ENCODE measurements at places on chromosomes 12 and 14.

GRCh38 chr12:41419131-41419893 lies 231.2 kb downstream of the PDZRN4 start:
- no peak for DNase-seq

GRCh38 chr12:4432878-4433744 lies 12.5 kb downstream of the FGF6 start:
- DNase-seq: no peak

DNA sequence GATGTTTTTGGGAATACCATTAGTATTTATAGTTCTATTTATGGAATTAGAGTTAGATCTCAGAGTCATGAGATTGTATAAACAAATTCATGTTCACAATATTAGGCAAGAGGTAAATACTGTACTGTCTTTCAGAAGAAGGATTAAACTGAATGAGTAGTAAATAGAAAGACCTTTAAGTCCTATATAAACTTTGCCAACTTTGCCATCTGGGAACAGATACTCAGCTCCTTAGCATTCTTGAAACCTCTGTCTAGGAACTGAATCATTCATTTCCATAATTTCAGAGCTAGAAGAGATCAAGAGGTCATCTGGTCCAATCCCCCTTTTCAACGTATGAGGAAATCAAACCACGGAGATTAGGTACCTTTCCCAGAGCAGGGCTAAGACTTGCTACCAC lies 141.1 kb downstream of the CAND1 start:
- no peak for DNase-seq

GRCh38 chr14:106107703-106108102 lies 581.3 kb downstream of the TMEM121 start:
- DNase-seq: no peak

- DNase-seq: no peak
These were observed 100.7 kb upstream of the TBX5 start for GRCh38 chr12:114506651-114507050.

GRCh38 chr12:127987199-127987901 lies 279.6 kb upstream of the TMEM132C start:
- DNase-seq: no peak

DNA sequence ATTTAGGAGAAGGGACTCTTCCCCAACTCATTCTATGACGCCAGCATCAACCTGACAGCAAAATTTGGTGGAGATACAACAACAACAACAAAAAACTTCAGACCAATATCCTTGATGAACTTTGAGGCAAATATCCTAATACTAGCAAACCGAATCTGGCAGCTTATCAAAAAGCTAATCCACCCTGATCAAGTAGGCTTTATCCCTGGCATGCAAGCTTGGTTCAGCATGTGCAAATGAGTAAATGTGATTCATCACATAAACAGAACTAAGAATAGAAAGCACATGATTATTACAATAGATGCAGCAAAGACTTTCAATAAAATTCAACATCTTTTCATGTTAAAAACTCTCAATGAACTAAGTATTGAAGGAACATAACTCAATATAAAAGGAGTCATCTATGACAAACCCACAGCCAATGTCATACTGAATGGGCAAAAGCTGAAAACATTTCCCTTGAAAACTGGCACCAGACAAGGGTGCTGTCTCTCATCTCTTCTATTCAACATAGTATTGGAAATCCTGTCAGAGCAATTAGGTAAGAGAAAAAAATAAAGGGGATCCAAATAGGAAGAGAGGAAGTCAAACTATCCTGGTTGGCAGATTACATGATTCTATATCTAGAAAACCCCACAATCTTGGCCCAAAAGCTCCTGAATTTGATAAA lies 233.3 kb downstream of the CCDC59 start:
- no peak for DNase-seq

GRCh38 chr12:117874842-117875434 lies 93.9 kb downstream of the KSR2 start:
- peak; percentile 60 for DNase-seq

DNA sequence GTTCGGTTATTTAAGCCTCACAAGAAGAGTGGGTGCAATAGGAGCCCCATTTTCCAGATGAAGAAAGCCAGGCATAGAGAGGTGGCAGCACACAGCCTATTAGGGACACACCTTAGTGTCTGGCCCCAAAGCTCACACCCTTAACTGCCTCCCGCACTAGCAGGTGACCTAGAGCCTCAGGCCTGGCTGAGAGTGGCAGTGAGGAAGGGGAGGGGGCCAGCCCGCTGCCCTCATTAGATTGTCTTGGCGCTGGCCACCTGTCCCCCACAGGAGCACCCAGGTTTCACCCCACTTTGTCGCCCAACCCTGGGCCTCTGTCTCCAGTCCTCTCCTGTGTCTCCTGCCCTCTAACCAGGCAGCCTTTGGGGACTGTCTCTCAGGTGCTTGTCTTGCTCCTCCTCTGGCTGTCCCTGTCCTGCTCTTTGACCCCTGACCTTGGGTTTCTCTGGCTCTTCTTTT lies 18.5 kb upstream of the PGF start:
- DNase-seq: no peak

GRCh38 chr12:113090740-113091139 lies 34.2 kb downstream of the DTX1 start:
- no peak for DNase-seq

All from stimulated activated CD4-positive, alpha-beta T cell treated with anti-CD3 and anti-CD28 coated beads, Interleukin-1b, Interleukin-23, amount 100 ng/mL, for 24 hours (primary cell).